Suppressor macrophage (primary cell): ENCODE measurements at places on chromosomes 3 and 15.

GRCh38 chr15:67161412-67161811 lies 93.0 kb downstream of the AAGAB start:
- DNase-seq: peak; percentile 76

DNA sequence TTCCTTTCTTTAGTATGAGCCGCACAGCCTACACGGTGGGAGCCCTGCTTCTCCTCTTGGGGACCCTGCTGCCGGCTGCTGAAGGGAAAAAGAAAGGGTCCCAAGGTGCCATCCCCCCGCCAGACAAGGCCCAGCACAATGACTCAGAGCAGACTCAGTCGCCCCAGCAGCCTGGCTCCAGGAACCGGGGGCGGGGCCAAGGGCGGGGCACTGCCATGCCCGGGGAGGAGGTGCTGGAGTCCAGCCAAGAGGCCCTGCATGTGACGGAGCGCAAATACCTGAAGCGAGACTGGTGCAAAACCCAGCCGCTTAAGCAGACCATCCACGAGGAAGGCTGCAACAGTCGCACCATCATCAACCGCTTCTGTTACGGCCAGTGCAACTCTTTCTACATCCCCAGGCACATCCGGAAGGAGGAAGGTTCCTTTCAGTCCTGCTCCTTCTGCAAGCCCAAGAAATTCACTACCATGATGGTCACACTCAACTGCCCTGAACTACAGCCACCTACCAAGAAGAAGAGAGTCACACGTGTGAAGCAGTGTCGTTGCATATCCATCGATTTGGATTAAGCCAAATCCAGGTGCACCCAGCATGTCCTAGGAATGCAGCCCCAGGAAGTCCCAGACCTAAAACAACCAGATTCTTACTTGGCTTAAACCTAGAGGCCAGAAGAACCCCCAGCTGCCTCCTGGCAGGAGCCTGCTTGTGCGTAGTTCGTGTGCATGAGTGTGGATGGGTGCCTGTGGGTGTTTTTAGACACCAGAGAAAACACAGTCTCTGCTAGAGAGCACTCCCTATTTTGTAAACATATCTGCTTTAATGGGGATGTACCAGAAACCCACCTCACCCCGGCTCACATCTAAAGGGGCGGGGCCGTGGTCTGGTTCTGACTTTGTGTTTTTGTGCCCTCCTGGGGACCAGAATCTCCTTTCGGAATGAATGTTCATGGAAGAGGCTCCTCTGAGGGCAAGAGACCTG lies 13.2 kb downstream of the GREM1 start:
- DNase-seq: peak; percentile 15

- DNase-seq: no peak
Measured at GRCh38 chr3:71269906-71270305, 313.6 kb downstream of the FOXP1 start.

DNA sequence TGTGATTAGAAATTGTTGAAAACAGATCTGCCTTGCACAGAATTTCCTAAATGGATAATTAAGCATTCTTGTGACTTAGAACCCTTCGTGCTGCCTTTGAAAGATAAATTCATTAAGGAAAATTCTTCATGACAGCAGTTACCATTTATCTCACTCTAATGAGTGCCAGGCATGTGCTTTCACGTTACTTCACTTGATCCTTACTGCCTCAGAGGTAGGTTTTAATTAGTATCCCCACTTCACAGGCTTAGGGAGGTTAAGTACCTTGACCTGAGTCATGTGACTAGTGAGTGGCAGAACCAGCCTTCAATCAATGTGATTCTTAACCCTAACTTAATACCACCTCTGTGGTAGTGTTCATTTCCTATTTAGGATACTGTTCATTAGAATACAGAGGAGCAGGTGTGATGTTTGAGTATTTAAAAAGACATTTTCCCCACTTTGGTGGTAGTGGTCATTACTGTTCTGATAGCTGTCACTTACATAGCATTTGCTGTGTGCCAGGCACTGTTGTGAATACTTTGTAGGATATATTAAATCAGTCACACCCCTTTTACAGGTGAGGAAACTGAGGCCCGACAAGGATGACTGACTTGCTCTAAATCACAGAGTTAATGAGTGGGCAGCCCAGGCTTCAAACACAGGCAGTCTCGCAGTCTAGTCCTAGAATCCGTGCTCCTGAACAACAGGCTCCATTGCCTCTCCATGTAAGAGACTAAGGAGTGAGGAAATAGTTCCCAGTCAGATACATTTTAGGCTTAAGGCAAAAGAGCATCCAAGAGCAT lies 57.9 kb downstream of the RLBP1 start:
- no peak for DNase-seq

- DNase-seq: no peak
Measured at GRCh38 chr3:183181606-183182005, 19.1 kb upstream of the LAMP3 start.

GRCh38 chr3:171901615-171902312 lies 58.6 kb downstream of the TMEM212 start:
- DNase-seq: no peak

- DNase-seq: no peak
Measured at GRCh38 chr15:70633103-70633831, 130.1 kb downstream of the UACA start.

DNA sequence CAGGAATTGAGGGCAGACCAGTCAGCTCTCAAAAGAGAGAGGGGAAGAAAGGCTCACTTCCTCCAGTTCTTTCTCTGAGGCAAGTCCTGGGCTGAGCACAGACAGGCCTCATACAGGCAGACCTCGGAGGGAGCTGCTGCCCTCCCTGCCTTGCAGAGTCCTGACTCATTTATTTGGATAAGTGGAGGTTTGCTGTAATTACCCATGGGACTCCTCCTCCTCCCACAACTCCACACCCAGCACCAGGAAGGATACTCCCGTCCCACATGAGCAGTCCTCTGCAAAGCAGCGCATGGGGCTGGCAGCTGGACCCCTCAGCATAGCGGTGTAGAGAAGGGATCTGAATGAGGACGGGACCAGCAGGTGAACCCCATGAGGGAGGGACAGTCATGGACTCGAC lies 13.4 kb upstream of the SCN10A start:
- DNase-seq: no peak
